ENCODE measurements at places on chromosomes 4 and X. TPM values are rescaled to one million over a fixed set of nuclear protein-coding genes. Genes with fewer than 3 reads are reported as not detected.

CENPVL1 gene
- 0.41 TPM for total RNA-seq

WNK3 gene
- total RNA-seq: 10.5 TPM

MXRA5 gene
- total RNA-seq: 4.7 TPM

ADH1C gene
- 1.4 TPM for total RNA-seq

APLN gene
- 0.54 TPM for total RNA-seq

- DNase-seq: no peak
These were observed 301.4 kb upstream of the AADAT start for GRCh38 chr4:170391066-170391740.

DNA sequence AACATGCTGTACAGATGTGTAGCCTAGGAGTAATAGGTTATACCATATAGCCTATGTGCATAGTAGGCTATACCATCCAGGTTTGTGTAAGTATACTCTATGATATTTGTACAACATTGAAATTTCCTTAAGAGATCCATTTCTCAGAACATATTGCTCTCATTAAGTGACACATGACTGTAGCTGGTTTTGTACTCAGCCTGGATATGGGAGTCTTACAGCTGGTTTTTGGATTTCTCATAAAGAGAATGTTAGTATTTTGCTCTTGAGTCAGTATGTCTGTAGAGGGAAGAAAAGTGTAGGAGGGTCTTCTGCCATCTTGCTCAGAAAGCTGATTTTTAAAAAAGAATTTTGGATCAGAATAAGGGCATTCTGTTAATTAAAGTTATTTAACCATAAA is 85.3 kb downstream of the SMARCA5 start:
- DNase-seq: no peak

GRCh38 chr4:2994917-2995316 is 31.5 kb downstream of the GRK4 start:
- DNase-seq: no peak

DNA sequence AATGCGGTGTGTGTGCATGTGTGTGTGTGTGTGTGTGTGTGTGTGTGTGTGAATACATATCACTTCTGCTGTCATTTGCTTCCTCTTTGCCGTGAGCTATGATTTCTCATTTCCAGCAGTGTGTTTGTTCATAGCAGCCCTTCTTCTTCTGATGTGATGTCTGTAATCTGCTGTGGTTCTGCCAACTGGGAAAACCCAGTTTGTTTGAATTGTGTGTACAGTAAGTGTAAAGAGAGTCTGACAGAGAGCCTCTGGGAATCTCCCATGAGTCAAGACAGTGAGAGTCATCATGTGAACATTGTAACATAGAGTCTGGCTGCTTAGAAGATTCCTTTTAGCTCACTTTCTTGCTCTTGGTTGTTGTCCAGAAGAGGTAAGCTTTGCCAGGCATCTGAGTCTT is 8.4 kb upstream of the NWD2 start:
- DNase-seq: no peak

DNA sequence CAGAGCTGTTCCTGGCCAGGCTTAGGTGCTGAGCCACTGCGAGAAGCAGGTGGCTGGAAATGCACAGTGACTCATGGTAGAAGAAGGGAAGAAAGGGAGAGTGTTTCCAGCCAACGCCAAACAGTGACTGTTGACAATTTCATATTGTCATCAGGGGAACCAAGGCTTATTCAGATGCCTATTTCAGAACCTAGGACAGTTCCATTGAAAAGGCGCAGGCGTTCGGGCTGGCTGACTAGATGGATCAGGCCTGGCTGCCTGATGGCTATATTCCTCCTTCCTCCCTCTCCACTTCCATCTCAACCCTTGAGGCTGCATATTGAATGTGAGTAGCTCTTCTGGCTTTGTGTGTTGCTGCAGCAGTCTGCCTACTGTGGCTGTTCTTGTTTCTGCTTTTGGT is 73.0 kb upstream of the FRMPD4 start:
- peak; percentile 38 for DNase-seq

DNA sequence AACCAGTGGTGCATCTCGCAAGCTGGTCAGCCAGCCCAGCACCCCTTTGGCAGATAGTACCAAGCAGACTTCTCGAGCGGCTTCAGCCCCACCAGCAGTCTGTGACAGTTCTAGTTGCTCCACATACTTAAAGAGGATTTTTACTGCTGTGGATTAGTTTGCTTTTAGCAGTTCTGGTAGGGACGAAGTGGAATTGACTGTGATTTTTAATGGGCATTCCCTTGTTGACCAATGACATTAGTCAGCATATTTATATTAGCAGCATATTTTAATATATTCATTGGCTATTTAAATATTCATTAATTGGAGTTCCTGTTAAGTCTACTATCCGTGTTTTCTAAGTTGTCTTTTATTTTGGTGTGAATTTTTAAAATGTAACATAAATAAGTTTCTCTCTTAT is 500.9 kb upstream of the FAT1 start:
- no peak for DNase-seq

DNA sequence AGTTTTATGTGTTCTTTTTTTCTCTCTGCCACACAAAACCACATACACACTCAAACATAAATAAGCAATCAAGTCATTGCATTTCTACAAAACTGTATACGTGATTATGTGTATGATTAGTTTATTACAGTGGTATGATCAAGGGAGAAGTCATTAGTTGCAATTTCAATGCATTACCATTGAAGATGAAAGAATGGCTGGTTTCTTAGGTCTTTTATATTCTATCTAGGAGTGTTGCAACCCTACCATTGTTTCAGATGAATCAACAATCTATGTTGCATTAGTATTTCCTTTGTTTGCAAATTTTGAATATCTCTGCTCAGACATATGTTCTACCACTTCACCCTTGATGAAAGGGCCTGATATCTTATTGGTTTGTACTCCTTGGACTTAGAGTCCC is 6.8 kb downstream of the ANXA3 start:
- DNase-seq: peak; percentile 79

- DNase-seq: no peak
These were observed 7.8 kb upstream of the RNF128 start for GRCh38 chrX:106718709-106719108.
